ENCODE measurements at places on chromosomes 5 and 9.

DNA sequence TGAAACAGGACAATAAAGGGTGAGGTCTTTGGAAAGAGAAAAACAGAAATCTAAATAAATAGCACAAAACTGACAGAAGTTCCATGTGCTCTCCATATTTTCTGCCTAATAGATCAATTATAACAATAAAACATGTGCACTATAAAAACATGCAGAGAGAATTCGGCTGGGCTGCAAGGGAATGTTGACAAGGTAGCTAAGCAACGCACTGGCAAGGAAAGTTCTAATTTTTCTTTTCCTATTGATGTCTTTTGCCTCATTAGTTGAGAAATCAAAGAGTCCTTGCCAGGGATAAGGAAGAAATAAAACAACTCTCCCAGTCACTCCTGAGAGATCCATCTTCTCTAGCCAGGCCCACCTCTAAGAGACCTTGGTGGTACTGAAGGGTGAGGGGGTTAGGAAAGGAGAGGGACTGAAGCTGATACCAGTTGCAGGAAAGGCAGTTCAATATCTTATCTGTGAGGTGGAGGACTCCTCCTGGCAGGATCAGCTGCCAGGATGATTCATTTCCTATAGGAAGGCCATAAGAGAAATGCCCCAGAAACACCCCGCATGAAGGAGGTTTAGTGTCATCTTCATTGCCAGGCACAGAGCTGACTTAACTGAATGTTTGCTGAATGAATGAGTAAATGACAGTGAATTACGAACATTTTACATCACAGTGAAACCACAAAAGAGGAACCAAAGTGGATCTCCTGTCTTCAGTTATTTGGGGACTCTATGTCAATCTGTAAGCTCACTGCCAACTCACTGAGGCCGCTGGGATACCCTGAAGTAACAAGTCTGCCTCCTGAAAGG, 63.7 kb upstream of the IFNK start:
- DNase-seq = no peak

DNA sequence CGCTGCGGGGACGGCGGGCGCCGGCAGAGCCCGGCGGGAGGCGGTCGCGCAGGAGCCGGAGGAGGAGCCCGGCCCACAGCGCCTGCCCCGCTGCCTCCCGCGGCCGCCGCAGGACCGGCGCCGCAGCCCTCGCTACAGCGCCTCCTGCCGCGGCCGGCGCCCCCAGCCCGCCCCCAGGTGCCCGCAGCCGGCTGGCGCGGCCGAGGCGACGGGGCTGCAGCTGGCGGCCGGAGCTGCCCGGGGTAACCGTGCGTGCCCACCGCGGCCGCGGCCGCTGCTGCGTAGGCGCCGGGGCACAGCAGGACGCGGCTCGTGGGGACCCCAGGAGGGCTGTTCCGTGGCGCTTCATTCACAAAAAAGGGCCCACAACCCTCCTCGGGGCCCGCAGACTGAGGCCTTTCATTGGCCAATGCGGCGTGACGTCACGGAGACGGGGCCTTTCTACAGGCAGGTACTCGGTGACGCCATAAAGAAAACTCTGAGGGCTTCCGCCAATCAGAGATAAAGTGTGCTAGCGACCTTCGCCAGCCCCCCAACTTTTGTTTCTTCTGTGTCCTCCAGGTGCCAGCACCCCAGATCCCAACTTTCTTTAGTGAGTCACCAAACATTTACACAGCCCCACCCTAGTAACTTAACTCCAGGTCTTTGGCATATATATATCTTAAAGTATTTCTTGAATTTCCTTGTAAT, at the start of gene CDC14B:
TSS of gene CDC14B (minus strand) at position 353 of the 690 bp plus-strand sequence. CDS start 465 bp downstream, outside the sequence.
- peak; percentile 35 for DNase-seq

DNA sequence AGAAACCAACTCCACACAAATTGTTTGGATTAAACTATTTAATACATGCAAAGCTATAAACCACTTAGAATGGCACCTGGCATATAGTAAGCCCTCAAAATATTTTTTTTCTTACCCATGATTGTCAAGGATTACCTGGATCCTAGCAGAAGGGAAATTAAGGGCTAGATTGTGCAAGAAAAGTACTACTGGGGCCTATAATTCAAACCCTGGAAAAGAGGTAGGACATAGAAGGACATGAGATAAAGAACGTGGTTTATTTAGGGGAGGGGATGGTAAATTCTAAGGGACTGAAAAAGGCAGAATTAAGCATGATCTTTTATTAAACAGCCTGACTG, 14.9 kb upstream of the ARL15 start:
- DNase-seq = no peak

GRCh38 chr9:88388886-88389605, 802 bp downstream of the SPIN1 start:
- DNase-seq = no peak

DNA sequence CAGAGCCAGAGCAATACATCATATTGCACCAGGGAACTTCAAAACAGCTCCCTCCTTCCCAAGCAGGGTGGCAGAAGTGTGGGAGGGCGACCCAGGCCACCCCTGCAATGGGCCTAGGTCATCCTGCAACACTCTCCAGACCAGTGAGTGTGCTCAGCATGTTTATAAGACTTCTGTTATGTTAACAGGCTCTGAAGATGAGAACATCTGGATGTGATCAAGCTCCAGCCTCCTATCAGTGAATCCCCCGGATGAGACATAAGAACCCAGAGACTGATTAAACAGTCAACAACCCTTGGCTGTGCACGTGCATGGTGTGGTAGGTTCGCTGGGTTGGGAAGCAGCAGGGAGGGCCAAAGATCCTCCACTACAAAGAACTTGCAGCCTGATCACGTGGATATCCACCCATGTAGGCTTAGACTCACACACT, 63.3 kb downstream of the ABCA1 start:
- DNase-seq = no peak

DNA sequence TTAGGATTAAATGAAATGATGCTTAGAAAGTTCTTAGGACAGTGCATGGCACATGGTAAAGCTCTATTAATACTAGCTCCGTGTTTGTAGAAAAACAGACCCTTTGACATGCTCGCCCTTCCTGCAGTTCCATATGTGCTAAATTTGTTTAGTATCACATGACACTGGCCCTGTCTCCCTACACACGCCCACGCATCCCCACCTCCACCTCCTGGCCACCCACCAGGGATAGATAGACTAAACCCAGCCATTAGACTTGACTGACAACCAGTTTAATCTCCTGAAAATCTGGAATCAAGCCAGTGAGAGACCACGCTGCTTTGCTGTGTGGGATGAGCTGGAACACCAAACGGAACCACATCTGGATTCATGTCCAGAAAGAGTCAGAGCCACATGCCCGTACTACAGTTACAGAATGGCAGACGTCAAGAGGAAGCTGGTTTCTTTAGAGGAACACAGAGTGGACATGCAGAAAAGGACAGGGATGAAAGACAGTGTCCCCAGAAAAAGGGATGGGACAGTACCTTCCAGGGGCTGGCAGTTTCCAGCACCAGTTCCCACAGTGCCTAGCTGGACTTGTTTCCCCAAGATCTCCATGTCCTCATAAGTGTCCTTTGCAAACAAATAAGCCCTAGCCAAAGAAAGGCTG, 186.1 kb downstream of the PDZD2 start:
- no peak for DNase-seq

GRCh38 chr5:116032991-116033390, 719 bp downstream of the ARL14EPL start:
- no peak for DNase-seq

DNA sequence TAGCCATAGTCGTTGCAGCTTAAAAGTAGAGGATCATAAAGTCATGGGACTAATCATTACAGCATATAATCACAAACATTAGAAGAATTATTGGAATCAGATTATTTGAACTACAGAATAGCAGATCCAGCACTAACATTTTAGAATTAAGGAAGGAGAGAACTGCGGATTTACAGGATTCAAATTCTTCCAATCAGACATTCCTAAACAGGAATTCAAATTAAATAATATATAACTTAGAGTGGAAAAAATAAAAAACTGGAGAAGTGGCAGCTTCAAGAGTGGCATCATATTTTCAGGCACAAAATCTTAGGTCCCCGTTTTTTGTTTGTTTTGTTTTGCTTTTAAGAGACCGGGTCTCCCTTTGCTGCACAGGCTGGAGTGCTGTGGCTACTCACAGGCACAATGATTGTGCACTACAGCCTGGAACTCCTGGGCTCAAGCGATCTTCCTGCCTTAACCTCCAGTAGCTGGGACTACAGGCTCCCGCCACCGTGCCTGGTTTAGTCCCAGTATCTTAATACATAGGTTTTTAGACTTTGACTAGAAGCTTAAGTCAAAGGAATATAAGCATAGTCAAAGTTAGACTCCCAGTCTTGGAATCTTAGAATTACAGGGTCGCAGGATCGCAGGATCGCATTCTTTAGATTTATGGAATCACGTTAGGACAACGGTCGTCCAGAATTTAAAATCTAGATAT, 2.1 kb upstream of the FOXE1 start:
- DNase-seq = no peak

- no peak for DNase-seq
Measured at GRCh38 chr9:79120533-79120932, 451.2 kb upstream of the TLE4 start.

DNA sequence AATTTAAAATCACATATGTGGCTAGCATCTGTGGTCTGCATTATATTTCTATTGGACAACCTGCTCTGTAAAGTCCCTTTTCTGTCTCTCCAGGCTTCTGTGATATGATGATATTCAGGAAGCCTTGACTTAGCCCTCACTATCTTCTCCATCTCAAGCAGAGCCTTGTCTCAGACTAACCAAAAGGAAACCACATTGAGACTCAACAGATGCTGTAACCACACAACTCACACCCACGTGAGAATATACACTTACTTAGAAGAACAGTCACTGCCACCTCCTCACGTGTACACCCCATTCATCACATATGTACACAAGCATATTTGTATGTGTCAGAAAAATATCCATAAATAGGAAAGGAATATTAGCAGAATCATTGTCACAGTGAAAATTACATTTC, 33.6 kb downstream of the HTR4 start:
- no peak for DNase-seq

- DNase-seq = no peak
Measured at GRCh38 chr9:80552931-80553330, 981.2 kb downstream of the TLE4 start.

DNA sequence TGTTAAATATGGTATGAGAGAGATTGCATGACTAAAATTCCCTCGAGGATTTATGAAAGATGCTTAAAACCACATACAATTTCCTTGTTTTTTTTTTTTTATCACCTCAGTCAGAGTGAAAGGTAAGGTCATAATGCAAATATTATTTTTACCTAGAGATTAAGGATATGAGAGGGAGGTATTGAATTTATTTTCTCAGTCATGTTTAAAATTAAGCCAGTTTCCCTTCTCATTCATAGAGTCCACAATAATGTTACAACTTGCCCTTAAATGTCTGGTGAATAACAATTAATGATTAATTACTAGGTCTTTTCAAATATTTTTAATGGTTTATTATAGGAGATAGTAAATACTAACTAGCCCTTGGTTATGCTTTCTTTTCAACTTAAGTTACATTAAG, 144.9 kb upstream of the HAPLN1 start:
- no peak for DNase-seq

DNA sequence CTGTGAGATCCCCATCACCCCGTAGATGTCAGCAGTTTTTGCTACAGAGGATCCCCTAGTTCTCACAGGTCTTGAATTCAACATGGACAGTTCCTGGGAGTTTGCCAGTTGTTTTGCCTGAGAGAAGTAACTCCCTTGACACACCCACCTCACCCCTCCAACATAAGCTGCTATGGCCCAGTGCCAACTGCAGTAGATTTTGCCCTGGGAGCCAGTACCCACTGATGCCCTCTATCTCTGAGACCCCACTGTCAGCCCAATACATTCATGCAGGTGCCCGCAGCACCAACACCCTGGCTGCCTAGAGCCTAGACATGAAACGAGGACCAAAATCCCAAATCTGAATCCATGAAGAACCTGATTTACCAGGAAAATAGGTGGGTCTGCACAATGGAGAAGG, 583.9 kb upstream of the CTNND2 start:
- no peak for DNase-seq

GRCh38 chr5:173542159-173542558, 74.3 kb downstream of the BOD1 start:
- no peak for DNase-seq

GRCh38 chr9:22379272-22379671, 67.4 kb upstream of the DMRTA1 start:
- no peak for DNase-seq

GRCh38 chr9:86902586-86902985, 44.7 kb downstream of the GAS1 start:
- DNase-seq = no peak

DNA sequence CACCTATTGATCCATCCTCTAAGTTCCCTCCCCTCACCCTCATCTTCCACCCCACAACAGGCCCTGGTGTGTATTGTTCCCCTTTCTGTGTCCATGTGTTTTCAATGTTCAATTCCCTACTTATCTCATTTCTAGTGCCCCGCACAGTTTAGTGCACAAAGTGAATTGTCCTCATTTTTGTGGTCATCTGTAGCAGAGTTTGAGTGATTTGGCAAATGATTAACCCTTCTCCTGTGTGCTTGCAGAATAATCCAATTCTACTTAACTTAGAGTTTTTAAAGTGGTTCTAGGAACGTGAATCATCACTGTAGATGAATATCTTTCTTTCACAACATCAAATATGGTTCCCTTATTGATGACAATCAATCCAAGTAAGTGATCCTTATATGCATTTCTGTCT, 6.3 kb upstream of the HAPLN1 start:
- DNase-seq = no peak

GRCh38 chr9:134174526-134175290, 10.3 kb upstream of the RNU6ATAC start:
- no peak for DNase-seq

GRCh38 chr5:95449460-95449859, 58.3 kb downstream of the FAM81B start:
- DNase-seq = no peak

DNA sequence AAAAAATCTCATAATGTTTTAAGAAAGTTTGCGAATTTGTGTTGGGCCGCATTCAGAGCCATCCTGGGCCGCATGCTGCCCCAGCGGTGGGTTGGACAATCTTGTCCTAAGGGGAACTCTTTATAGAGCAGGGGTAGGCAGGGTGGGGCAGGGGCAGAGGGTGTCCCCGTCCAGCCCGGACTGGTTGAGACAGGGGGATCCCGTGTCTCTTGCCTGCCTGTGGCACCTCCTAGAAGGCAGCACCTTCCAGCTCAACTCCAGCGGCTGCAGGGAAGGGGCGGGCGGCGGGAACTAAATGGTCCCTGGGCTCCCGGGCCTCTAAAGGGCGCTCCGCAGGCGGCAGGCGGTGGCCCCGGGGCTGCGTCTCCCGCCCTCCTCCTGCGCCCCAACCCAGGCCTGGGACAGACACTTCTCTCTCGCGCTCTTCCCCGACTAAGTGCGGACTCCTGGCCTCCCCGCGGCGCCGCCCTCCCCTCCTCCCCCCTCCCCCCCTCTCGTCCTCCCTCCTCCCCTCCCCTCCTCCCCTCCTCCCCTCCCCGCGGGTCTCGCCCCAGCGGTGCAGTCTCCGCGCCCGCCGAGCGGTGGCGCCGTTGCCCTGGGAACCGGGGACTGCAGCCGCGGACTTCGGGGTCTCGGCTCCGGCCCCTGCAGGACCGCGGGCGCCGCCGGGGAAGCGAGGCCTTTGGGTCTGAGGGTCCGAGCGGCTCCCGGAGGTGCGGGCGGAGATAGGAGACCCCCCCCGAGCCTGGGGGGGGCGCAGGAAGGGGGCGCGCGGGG, 132.6 kb downstream of the MRPL36 start:
- no peak for DNase-seq

- no peak for DNase-seq
Measured at GRCh38 chr9:91362051-91362611, 413 bp upstream of the AUH start.

GRCh38 chr9:6068983-6069382, 53.6 kb upstream of the RANBP6 start:
- DNase-seq = no peak

- peak; percentile 14 for DNase-seq
Measured at GRCh38 chr5:10632110-10632761, 68.4 kb downstream of the ANKRD33B start.

All from activated CD4-positive, CD25-positive, alpha-beta regulatory T cell treated with anti-CD3 and anti-CD28 coated beads, Interleukin-2, amount 50 U/mL, for 16 hours (primary cell).